ENCODE measurements at places on chromosomes 1 and 21.
A peak's percentile ranks its signal among the peaks of the same experiment; 100 is the strongest.

GRCh38 chr1:30742963-30743559 lies 14.5 kb downstream of the LAPTM5 start:
- DNase-seq = no peak

- no peak for DNase-seq
Measured at GRCh38 chr1:84171481-84171880, 27.4 kb downstream of the PRKACB start.

DNA sequence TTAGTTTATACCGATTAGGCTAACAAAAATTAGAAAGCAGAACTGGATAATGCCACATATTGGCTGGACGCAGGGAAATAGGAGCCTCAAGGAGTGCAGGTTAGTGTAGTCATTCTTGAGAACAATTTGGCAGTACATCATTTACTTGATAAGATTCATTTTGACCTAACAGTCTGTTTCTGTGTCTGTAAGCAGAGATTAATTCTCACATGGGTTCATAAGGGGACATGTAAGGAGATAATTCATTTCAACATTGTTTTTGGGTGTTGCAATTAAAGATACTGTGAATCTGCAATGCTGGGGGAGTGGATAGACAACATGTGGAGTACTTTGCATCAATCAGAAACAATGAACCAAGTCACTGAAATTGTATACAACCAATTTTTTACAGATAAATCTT lies 32.0 kb downstream of the AGO3 start:
- no peak for DNase-seq

DNA sequence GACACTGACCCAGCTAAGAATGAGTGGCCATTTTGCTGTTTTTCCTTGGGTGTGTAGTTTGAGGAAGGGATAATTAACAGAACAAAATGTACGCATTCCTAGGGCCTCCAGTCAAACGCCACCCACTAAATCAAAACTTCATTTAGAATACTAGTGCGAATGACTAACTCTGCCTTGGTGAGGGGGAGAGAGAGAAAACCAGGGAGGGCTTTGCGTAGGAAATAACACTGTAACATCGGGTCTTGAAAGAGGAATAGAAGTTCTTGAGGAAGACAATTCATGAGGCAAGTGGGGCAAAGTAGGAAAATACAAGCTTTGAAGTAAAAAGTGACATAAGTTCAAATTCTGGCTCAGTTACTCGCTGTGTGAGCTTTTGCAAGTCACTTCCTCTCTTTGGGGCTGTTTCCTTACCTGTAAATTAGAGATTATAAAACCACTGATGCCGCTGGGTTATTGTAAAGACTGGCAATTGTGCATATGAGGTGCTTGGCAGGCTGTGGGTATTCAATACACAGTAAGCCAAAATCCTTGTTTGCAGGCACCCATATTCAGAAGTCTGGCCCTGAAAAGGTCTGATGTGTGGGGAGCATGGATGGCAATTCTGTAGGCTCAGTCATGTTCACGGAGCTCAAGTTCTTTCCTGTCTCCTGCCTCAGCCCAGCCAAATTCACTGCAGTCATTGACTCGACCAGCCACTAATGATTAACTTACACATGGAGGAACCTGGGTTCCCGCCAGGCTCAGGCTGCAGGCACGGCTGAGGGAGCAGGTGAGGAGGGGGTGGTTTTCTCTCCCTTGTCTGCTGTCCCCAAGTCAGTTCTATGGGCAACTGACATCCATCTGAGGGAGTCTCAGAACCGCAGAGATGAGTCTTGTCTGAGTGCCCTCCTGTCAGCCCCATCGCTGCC lies 140.3 kb upstream of the CSF3R start:
- DNase-seq = no peak

DNA sequence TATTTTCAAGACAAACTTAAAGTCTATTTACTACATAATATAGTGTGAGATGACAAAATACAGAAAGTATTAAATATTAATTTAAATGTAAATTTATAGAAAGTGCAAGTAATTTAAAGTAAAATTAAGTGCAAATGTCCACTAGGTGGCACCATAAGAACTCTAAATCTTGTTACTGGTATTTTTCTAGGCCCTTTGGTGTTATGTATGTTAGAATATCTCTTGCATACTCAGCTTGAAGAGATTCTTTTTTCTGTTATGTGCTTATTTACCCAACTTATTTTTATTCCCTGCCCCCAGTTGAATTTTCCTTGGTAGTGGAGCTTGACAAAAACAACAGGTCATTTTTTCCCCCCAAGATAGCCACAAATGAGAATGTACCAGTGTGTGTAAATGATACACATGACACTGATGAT lies 71.5 kb downstream of the RPS6KC1 start:
- DNase-seq = no peak

- DNase-seq = no peak
Measured at GRCh38 chr1:244337839-244338238, 113.9 kb downstream of the ADSS2 start.

DNA sequence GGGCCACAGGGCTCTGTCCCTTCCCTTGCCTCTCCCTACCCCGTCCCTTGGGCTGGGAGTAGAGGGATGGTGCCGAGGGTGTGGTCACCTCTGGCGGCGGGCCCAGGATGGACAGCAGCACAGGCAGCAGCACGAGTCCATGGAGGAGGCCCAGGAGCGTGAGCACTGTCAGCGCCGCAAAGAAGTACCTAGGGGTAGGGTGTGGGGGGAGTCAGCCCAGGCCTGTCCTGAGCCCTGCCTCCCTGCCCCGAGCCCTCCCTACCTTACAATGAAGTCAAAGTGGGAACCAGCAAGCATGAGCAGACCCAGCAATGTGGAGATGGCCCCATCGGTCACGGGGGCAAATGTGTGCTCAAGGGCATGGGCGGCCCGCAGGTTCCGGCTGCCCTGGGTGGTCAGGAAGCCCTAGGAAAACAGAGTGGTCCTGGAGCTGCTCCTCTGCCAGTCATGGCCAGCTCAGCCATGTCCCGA lies 14.7 kb downstream of the BTBD19 start:
- no peak for DNase-seq

DNA sequence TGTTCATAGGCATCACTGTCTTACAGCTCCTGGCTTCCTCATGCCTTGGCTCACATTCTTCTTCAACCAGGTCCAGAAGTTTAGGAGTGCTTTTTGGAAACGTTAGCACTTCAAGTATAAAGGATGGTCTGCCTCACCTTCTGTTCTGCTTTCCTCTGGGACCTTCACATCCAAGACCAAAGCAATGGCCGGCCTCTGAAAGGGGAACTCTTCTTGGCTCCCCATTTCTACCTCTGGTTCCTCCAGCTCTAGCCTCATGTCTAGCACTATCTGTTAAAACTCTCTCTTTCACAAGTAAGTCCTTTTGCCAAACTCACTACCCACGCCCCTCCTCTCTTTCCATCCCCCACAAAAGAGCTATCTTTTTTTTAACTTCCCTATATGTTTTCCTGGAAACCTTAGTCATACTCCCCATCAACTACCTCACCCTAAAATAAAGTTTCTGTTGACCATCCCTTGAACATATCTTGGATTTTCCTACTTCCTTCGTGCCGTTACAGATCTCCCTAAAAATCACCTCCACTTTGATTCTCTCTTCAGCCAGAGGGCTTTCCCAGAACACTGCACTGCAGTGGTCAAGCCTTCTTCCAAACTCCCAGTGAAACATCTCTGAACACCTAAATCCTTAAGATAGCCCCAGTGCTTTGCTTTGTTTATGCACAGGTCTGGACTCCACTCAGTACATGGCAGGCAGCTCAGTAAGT lies 7.9 kb downstream of the SORT1 start:
- DNase-seq = no peak

DNA sequence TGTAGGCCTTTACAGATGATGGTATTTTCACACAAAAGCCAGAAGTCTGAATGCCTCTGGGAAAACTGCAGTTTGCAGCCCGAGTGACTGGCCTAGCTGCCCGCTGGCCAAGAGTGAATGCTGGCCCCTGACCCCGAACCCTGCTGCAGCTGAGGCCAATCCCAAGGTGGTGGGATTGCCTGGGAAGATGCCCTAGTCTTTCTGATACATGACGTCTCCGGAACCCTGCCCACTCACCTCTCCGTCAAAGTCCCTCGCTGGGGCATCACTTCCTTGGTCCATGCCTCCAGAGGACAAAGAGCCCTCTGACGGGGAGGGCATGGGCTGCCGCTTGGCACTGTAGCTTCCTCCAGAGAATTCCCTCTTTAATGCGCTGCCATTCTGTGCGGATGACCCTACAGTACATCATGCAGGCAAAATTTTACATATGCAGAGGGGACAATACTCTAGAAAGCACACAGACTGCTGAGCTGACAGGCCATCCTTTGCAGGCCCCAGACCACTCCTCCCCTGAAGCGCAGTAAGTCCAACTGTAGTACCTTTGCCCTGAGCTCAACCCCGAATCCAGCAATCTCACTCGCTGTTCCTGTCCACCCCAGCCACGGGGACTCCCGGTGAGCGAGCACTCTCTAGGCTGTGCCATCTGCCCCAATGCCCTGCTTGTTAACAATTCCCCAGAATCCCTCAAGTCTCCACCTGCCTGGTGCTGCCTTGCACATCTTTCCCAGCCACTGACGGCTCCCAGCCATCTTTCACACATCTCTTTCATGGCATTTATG lies 54.7 kb downstream of the COQ8A start:
- DNase-seq = no peak

GRCh38 chr1:5991381-5992025 lies 722 bp downstream of the NPHP4 start:
- DNase-seq = peak; percentile 60

- DNase-seq = no peak
Measured at GRCh38 chr1:163701783-163702374, 380.1 kb downstream of the NUF2 start.

DNA sequence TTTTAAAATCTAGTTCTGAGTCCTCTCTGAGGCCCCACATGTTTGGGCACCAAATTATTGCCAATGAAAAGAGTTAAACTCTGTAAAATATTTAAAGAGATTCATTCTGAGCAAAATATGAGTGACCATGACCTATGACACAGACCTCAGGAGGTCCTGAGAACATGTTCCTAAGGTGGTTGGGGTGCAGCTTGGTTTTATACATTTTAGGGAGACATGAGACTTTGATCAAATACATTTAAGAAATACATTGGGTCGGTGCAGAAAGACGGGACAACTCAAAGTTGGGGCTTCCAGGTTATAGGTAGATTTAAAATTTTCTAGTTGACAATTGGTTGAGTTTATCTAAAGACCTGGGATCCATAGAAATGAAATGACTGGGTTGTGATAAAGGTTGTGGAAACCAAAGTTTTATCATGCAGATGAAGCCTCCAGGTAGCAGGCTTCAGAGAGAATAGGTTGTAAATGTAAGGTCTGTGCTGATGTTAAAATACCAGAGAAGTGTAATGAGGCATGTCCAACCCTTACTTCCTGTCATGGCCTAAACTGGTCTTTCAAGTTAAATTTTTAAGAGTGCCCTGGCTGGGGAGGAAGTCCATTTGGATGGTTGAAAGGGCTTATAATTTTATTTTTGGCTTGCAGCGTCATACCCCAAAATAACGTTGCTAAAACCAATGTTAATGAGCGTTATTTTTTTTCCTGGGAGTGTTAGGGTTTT lies 274.9 kb downstream of the NUF2 start:
- DNase-seq = no peak

DNA sequence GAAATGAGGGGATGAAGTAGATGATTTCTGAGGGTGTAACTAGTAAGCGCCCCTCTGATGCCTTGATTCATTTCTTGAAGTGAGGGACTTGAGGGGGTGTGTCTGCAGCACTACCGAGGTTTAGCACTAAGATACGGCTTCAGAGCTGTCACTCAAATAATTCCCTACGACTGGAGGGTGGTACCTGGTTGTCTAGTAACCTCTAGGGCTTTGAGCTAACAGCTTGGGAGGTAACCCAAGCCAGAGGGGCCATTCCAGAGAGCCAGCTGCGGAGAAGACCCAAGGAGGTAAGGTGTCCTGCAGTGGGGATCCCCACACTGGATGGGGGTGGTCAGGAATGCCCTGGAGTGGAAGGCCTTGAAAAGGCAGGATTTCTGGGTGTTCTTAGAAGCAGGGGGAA lies at the start of gene TTC24:
TSS of gene TTC24 (plus strand) at position 252 of the 400 bp plus-strand sequence. CDS start 1,642 bp downstream, outside the sequence.
- no peak for DNase-seq

DNA sequence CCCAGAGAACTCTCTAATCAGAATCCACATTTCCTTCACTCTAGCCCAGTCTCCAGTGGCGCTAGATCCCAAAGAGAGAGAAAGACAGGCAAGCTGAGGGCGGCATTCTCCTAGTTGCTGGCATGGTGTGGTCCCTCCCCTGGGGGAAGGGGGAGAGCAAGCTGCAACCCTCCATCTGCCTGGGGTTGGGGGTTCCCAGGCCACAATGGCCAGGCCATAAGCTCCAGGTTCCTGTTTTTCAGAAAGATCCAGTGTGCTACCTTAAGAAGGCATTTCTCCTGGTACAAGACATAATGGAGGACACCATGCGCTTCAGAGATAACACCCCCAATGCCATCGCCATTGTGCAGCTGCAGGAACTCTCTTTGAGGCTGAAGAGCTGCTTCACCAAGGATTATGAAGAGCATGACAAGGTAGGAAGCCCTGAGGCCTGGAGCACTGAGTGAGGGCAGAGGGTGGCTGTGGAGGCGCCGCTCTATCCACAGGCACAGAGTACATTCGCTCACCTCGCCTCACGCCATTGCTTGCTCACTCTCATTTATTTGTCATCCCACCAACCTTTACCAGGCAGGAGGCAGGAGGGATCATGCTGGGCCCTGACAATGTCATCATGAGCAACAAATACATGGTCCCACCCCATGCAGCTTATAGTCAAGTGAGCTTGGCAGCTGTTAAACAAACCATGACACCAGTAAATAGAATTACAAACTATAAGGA lies 6.6 kb downstream of the CSF1 start:
- no peak for DNase-seq

- DNase-seq = no peak
Measured at GRCh38 chr1:18629659-18630510, 761 bp upstream of the PAX7 start.

DNA sequence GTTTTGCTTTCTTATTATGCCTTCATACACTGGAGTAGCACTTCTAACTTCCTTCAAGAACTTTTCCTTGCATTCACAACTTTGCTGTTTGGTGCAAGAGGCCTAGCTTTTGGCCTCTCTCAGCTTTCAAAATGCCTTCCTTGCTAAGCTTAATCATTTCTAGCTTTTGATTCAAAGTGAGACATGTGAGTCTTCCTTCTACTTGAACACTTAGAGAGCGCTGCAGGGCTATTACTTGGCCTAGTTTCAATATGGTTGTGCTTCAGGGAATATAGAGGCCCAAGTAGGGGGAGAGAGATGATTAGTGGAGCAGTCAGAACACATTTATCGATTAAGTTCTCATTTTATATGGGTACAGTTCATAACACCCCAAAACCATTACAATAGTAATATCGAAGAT lies 12.4 kb downstream of the ANGEL2 start:
- no peak for DNase-seq

DNA sequence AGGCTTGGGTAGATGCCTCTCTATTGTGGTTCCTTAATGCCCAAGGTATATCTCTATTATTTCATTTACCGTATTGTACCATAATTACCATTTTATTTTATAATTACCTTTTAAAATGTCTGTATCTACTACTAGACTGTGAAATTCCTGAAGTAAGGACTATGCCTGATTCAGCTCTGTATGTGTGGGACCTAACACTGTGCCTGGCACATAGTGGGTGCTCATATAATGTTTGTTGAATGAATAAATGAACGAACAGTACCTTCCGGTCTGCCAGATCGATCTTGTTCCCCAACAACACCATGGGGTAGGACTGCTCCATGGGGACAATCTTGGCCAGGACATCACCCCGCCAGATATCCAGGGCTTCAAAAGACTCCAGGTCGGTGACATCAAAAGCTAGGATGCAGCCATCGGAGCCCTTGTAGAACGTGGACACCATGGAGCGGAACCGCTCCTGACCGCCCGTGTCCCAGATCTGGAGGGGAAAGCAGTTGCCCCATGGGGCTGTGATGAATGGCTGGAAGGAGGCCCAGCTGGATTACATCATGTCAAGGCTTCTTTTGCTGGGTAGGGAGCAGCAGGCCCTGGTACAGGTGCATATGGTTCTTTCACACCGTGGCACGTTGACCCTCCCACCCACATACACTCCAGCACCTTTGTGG lies 10.8 kb downstream of the RAB7B start:
- DNase-seq = no peak
